ENCODE measurements at places on chromosomes 1 and 21.

DNA sequence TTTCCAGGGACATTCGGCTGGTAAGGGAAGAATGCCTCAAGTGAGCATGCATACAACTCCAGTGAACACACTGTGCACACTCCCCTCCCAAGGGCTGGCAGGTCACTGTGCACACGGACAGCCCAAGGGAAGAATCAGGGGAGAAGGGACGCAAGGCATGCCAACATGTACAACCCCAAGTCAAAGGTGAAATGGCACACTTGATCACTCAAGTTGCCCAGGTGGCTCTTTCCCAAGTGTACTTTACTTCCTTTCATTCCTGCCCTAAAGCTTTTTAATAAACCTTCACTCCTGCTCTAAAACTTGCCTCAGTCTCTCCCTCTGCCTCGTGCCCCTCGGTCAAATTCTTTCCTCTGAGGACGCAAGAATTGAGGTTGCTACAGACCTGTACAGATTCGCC is 13.5 kb upstream of the SLC1A7 start:
- no peak for DNase-seq

- no peak for DNase-seq
Observed at GRCh38 chr21:32132881-32133280, 146.0 kb downstream of the MIS18A start.

GRCh38 chr1:156926175-156926574 is 5.7 kb downstream of the LRRC71 start:
- DNase-seq: peak; percentile 91

DNA sequence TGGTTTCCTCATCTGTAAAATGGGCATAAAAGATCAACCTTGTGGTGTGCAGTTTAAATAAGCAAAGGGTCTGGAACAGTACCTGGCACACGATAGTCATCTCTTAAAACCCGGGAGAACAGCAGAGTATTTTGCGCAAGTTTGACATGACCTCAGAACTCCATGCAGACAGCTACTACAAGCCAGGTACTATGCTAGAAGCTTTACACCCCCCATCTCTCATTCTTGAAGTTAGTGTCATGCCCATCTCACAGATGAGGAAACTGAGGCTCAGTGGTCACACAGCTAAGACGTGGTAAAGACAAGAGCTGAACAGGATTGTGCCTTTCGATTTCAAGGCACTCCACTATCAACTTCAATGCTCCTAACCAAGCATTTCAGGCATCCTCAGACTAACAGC is 78.7 kb downstream of the CAPZB start:
- no peak for DNase-seq

DNA sequence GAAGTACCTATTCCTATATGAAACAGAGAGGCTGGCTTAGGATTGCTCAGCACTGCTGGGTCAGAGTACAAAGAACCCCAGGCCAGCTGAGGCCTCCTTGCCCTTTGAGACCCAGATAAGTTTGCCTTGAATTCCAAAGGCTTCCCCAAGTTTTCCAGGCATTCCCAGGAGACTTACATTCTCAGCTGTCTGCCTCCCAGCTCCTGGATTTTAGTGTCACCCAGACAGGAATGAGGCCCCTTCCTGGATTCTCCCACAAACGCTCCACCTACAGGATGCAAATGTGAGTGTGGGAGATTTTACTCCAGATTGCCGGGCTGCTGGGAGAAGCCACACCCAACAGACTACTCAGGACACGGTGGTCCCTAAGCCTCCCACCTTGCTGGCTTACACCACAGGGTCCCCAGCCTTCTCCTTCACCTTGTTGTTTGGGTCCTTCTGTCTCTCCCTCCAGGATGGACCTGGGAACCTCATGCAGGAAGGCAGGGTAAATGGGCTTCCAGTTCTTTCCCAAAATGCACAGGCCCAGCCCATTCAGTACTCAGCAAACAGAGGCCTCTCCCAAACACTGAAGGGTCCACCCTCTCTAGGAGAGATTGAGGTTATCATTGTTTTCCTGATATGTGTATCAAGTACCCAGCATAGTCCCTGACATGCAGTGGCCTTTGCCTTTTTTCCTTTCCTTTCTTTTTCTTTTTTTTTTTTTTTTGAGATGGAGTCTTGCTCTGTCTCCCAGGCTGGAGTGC is 10.6 kb downstream of the RHBG start:
- peak; percentile 34 for DNase-seq
